ENCODE measurements at places on chromosomes 7 and 10.

- DNase-seq: no peak
These were observed 3.5 kb upstream of the NAMPT start for GRCh38 chr7:106288263-106288662.

DNA sequence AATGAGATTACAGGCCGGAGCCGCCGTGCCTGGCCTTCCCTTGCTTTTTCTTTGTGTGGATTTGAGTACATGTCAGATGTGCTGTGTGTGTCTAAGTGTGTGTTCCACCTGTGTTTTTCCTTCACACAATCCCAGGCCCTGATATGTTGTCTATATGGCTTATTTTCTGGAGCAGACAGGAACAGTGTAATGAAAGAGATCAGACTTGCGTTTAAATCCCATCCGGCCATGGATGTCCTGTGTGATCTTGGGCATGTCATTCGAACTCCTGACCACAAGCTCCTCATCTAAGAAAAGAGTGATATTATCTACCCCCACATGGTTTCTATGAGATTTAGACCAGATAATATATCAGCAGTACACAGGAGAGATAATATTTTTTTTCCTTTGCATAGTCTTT is 37.2 kb downstream of the APBB1IP start:
- DNase-seq: no peak

GRCh38 chr7:135160098-135160857 is 10.2 kb downstream of the CYREN start:
- DNase-seq: no peak

DNA sequence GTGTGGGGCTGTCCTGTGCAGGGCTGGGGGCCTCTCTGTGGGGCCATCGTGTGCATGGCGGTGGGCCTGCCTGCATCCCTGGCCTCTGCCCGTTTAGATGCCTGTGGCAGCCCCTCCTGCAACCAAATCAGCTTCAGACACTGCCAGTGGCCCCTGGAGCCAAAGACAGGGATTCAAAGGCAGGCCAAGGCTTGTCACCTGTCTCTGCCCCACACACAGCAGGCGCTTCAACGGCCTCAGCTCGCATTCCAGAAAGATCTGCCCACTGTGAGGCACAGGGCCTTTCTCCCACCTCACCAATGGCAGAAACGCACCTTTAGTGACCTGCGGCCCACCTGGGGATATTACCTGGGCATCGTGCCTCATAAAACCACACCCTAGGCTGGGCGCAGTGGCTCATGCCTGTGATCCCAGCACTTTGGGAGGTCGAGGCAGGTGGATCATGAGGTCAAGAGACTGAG is 46.0 kb downstream of the INSIG1 start:
- no peak for DNase-seq

DNA sequence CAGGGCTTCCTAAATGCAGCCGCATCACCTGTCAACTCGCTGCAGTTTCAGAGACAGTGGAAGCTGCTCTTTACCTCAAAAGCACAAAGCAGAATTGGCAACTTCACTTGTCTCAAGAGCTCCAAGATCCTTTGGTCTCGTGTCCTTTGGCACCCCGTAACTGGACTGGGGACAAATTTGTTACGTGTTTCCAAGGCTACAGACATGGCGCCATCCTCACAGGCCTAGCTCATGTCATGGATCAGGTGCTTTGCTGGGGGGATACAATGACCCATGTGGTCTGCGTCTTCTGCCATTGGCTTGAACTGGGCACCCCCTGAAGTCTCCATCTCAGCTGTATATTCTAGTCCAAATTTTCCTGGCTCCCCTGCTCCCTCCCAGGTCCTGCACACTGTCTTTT is 48.6 kb downstream of the CHST3 start:
- no peak for DNase-seq

GRCh38 chr7:138434597-138435019 is 25.5 kb upstream of the TRIM24 start:
- DNase-seq: no peak

DNA sequence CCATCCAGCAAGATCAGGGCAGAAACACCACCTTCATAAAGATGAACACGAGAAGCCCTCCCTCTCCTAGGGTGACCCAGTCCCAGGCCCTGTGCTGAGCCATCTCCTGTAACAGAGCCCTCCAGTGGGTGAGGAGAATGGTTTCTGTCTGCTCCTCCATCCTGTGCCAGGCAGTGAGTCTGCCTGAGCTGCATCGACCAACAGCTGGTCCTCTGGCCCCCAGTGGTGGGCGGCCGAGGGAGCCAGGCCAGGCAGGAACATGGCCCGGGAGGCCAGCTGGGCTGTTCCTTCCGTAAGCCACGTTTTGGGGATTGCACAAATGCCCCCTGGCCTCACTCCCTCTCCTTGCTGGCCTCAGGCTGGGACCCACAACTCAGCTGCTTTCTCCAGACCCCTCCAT is 73.5 kb downstream of the GRB10 start:
- DNase-seq: no peak

DNA sequence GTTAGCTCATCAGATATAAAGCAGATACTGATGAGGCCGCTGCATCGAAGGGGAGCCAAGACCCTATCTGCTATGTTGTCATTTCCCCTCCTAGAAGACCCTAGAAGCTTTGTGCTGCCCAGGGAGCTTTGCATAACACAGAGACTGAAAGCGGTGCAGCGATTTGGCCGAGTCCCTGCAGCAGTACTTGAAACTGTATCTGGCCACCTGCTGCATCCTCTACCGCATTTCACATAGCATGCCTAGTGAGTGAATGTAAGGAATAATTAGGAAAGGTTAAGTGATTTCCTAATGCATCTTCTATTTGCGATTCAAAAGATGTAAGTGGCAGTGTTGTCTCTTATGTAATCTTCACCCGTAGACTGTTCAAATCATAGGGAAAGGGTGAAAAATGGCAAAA is 106.7 kb downstream of the LRMDA start:
- DNase-seq: no peak

- no peak for DNase-seq
These were observed 59.0 kb upstream of the NPVF start for GRCh38 chr7:25287291-25287690.

GRCh38 chr7:88664630-88665233 is 94.8 kb upstream of the ZNF804B start:
- DNase-seq: peak; percentile 57

DNA sequence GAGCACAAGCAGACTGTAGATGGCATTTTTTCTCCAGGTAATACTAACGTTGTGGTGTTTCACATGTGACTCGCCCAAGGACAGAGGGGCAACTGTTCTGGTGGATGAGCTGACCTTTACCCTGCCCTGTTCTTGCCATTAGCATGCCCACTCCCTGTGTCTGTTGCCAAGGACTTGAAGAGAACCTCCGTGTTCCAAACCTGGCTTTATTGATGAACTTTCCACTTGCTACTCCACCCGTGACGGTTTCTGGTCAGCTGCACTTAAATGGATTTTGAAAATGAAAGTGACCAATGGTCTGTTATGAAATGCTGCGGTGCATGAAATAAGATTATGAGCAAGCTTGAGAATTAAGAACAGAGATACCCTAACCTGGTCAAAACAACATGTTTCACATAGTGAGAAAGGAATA is 30.4 kb downstream of the LRRC4 start:
- no peak for DNase-seq

DNA sequence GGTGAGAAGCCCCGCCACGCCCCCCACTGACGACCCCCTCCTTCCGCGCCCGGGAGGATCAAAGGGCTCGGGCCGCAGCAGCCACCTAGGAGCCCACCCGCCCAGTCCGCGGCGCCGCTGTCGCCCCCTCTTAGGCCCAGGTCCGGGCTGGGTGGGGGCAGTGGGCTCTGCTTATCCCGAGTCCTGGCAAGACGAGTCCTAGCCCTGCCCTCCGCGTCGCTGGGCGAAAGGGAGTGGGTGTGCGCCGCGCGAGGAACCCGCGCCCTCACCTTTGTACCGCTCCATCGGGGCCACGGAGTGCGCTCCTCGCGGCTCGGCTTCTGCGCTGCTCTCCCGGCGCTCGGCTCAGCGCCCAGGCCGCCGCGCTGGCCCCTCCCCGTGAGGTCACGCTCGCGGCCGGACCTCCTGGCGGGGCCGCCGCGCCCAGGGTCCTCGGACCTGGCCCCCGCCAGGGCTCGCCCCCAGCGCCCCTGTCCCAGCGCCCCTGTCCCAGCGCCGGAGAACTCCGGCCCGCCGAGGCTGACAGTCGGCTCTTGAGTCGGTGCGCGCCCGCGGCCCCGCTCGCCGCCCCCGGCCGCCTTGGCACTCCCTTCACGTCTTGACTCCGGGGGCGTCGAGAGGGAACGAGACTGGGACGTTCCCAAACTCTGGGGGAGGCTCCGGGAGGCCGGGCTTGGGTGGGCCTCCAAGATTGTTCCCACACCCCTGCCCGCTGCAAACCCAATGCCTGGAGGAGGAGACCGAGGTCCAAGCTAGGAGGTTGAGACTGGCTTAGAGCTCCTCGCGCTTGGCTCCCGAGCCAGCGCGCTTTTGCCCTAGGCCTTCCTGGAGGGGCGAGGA is at the start of gene AFAP1L2:
Gene AFAP1L2, minus strand, starts transcription at position 332 of the 840 bp plus-strand sequence. Its CDS starts 47 bp downstream, at position 285.
- no peak for DNase-seq

- DNase-seq: no peak
These were observed 67.0 kb downstream of the FGFR2 start for GRCh38 chr10:121531076-121531829.

DNA sequence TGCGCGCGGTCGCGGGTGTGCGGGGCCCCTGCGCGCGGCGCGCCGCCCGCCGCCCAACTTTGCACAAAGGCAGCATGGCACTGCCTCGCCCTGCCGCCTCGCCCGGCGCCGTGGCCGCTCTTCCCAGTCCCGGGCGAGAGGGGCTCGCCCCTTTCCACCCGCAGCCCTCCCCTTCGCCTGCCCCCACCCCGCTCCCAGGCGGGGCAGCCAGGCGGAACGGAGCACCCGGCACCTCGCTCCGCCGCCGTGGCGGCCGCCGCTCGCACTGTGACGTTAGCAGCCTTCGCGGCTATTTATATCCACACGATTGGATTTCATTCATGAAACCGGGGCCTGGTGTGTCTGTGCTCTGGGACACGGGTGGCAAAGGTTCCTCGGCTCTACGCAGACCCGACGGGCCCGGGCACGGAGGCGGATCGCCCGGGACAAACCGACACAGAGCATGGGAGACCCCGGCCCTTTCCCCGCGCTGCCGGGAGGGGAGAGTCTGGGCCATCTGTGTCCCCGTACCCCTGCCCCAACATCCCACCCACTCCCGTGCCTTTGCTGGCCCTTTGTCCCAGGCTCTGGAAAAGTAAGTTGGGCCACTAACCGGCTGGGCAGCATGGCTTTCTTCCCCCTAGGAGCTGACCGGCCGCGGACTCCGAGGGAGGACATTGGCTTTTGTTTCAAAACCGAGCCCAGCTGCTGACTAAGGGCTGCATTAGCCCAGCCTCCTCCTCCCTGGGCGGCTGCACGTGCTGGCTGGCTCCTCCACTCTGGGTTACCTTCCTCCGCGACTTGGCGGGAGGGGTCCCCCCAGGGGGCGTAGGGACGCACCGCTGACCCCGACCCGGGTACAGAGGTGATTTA is at the start of gene RHOBTB1:
Gene RHOBTB1, minus strand, starts transcription at position 128 of the 852 bp plus-strand sequence. CDS start 32,643 bp downstream, outside the sequence.
- DNase-seq: peak; percentile 89

- DNase-seq: peak; percentile 54
These were observed 117.4 kb downstream of the CABCOCO1 start for GRCh38 chr10:61779950-61780659.

- no peak for DNase-seq
These were observed 509.0 kb upstream of the ZMIZ1 start for GRCh38 chr10:78559661-78560340.

DNA sequence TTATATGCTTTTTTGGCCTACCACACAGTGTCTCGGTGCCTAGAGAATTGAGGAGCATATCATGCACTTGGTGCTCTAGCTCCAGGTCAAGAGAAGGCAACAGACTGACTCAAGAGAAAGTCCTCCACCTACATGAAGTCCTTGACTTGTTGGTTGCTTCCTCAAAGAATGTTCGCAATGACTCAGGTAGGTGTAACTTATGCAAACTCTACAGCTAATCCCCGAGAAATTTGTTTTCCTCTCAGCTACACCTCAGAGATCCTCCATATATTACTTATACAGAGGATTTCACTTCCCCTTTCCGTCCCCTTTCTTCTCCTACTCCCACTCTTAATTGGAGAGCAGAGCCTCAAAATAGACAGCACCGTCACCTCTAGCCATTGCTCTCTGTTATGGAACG is 1013.1 kb downstream of the KCNMA1 start:
- DNase-seq: no peak

DNA sequence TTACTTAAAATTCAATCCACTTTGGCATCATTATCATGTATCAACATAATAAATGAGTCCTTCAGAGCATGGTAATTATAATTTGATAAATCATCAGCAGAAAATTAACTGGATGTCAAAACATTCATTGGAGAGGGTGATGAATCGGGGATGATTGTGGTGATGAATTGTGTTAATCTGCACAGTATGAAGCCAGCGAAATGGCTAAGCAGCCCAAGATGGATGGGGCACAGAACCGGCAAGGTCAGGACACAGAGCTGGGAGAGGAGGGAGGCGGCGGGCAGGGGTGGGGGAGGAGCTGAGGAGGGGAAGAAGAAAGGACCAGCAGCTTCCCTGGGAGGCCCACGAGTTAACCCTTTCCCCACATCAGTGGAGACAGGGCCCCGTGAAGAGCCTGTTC is 536.1 kb downstream of the LRMDA start:
- DNase-seq: no peak

DNA sequence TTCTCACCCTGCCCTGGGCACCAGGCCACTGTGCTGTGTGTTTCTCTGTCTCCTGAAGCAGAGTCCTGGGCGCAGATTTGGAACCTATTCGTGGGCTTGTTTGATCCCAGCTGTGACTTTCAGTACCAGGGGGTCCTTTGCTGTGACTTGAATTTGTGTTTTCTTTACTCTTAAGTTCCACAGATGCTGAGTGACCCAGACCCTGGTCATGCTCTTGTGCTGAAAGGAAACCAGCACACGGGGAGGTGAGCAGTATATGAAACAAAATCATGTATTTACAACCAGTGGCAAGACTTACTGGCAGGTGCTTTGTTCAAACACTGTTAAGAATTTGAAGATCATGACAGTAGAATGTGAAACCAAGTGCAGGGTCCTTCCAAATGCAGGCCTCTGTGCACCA is 89.2 kb upstream of the PRSS58 start:
- DNase-seq: no peak

- DNase-seq: no peak
These were observed 67.5 kb downstream of the POU6F2 start for GRCh38 chr7:39045231-39045630.

DNA sequence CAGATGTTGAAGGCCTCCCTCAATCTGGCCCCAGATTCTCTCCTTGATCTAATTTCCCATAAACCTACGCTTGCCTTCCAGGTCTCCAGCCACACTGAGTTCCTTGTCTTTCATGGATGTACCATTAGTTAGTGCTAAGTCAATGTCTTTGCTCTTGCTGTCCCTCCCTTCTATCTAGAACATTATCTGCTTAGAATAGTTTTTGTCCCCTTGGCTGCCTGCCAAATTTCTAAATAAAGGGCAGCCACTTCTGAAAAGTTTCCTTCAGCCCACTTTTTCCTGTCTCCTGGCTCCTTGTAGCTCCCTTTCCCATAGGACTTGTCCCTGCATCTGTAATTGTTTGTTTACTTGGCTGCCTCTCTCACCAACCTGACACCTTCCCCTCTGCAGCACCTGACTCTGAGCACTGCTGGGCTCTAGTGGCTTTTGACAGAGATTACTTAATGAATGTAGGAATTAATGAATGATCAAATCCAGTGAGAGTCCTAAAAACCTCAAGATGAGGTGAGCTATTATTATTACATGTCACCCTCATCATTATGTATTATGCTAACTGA is 58.3 kb downstream of the CXCL12 start:
- no peak for DNase-seq

DNA sequence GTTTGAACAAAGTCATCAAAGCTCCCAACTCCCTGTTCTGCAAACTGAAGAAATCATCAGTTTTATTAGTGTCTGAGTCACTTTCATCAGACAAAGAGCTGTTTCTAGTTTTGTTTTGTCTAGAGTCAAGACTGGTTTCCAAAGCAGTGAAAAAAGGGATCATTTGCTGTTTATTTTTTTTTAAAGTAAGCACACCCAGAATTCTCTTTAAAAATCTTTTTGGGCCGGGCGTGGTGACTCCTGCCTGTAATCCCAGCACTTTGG is 972.0 kb upstream of the CELF2 start:
- DNase-seq: peak; percentile 9
